SW 1271 (cell line): ENCODE measurements at places on chromosomes 11 and 22.

DNA sequence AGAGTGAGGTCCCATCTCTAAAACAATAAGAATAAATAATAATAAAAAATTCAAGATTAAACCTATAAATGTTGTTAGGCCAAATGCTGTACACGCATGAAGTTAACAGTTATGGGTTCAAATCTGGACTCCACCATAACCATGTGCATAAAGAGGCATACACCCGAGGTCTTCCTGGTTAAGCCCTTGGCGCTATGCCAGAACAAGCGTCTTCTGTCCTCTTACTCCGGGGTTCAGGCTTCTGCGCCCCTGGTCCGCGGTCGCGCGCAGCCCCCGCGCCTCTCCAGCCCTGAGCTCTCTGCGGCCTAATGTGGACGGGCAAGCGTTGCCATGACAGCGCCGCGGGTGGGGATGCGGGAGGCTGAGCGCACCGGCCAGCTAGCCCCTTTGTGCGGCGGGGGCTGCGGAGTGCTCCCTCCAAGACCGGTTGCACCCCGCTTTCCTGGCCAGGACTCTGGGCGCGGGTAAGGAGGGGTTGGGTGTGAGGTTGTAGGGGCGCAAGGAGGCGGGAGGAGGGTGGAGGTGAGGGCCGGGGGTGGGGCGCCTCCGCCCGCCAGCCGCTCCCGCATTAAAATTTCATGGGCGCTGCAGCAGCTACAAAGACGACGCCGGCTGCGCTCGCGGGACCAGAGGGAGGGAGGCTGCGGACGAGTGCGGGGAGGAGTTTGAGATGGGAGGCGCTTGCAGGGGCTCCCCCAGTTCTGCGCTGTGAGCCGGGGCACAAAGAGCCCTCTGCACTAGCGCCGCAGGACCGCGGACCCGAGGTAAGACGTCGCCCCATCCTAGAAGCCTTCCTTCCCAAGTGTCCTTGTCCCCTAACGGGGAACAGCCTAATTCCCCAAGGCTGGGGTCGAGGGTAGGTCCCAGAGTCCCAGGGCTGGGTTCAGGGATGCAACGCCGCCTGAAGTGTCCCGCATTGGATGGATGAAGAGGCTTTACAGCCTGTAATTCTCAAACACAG is at the start of gene MIAT:
TSS of gene MIAT (plus strand) at position 698 of the 961 bp plus-strand sequence.
- DNase-seq = no peak

DNA sequence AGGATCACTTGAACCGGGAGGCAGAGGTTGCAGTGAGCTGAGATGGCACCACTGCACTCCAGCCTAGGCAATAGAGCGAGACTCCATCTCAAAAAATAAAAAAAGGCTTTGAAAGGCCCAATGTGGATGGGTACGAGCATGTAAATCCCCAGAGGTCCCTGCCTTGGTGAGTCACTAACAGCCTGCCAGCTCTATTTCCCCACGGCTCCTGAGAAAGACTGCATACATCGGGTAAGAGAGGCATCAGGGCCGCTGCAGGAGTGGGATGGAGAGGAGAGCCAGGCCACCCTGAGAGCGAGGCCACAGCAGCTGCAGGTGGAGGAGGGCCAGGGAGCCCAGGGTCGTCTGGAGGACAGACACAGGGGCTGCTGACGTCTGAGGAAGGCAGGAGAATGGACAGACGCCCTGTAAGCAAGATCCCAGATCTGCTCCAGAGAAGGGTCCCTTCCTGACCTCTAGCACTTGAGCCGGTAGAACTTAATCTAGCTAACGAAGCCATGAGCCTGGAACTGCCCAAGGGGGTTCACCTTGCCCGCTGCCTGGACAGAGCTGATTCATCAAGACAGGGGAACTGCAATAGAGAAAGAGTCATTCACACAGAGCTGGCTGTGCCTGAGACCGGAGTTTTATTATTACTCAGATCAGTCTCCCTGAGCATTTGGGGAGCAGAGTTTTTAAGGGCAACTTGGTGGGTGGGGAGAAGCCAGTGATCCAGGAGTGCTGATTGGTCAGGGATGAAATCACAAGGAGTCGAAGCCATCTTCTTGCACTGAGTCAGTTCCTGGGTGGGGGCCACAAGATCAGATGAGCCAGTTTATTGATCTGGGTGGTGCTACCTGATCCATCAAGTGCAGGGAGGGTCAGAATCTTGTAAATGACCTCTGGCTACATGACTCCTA is 5.1 kb upstream of the KRTAP5-9 start:
- no peak for DNase-seq

GRCh38 chr11:108915666-108916065 is 250.8 kb downstream of the DDX10 start:
- no peak for DNase-seq

DNA sequence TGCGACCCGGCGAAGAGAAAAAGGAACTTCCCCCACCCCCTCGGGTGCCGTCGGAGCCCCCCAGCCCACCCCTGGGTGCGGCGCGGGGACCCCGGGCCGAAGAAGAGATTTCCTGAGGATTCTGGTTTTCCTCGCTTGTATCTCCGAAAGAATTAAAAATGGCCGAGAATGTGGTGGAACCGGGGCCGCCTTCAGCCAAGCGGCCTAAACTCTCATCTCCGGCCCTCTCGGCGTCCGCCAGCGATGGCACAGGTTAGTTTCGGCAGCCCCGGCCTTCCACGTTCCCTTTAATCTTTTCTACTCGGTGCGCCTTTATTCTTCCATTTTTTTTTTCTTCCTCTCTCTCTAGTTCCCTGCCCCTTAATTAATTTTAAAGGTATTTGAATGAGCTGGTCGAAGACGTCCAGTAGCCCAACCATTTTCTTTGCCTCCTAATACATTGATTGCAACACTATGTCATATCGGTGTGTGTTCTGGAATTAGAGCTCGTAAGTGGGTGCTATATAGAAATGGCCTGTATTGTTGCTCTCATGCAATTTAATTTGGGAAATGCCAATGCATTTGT is 537 bp downstream of the EP300 start:
- peak; percentile 44 for DNase-seq

- no peak for DNase-seq
Measured at GRCh38 chr11:43895601-43896000, 15.0 kb downstream of the ALKBH3 start.

- DNase-seq = no peak
Measured at GRCh38 chr11:106986673-106987072, 31.6 kb downstream of the GUCY1A2 start.

DNA sequence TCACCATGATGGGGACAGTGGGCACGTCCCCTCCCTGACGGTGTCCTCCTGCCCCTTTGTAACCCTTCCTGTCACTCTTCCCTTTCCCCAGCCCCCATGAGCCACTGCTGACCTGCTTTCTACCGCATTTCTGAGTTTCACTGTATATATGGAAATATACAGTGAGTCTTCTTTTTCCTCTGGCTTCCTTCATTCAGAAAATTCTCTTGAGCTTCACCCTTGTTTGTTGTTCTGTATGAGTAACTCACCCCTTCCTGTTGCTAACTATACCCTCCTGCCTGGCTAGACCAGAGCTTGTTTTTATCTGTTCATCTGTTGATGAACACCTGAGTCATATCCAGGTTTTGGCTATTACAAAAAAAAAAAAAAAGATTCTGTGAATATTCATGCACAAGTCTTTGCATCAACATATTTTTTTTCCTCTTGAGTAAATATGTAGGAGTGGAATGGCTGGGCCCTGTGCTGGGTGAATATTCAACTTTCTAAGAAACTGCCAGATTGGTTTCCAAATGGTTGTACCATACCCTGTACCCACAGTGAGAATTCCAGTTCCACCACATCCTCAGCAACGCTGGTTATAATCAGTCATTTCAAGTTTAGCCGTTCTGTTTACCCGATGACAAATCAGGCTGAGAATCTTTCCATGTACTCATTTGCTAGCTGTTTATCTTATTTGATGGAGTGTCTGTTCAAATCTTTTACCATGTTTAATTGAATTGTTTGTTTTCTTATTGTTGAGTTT is 62.0 kb downstream of the IGF2 start:
- DNase-seq = peak; percentile 76
